ENCODE measurements at places on chromosomes 13 and 19. TPM values are rescaled to one million over a fixed set of nuclear protein-coding genes. Genes with fewer than 3 reads are reported as not detected.

Gene MPV17L2
- 6.5 TPM for total RNA-seq

- no peaks in the 10 kb centered on the region for H3K36me3 ChIP-seq
- no peak overlapping the region for H3K27ac ChIP-seq
- H3K4me3 ChIP-seq: peak overlapping the region; percentile 29
- no peaks in the 10 kb centered on the region for H3K27me3 ChIP-seq
- DNase-seq: peak; percentile 45
Observed at GRCh38 chr19:36009220-36009619, 607 bp upstream of the SYNE4 start.

DNA sequence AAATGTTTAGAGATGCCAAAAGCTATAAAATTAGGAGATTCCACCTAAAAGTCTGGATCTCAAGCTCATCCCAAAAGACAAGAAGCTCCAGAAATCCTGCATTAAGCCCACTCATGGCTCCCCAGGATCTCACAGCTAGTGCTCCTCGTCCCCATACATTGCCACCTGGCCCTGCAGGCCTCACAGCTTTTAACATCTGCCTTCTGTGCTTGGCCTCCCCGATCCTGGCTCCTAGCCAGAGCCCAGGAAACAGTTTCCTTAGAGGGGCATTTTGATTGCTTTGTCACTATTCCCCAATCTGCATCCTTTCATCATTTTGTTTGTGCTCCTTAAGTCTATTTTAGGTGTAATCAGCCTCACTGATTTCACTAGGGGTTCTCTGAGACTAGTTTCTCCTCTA is 14.5 kb upstream of the DCT start:
- DNase-seq: no peak
- H3K27me3 ChIP-seq: no peaks in the 10 kb centered on the region
- no peaks in the 10 kb centered on the region for H3K36me3 ChIP-seq
- no peak overlapping the region for H3K4me3 ChIP-seq

DNA sequence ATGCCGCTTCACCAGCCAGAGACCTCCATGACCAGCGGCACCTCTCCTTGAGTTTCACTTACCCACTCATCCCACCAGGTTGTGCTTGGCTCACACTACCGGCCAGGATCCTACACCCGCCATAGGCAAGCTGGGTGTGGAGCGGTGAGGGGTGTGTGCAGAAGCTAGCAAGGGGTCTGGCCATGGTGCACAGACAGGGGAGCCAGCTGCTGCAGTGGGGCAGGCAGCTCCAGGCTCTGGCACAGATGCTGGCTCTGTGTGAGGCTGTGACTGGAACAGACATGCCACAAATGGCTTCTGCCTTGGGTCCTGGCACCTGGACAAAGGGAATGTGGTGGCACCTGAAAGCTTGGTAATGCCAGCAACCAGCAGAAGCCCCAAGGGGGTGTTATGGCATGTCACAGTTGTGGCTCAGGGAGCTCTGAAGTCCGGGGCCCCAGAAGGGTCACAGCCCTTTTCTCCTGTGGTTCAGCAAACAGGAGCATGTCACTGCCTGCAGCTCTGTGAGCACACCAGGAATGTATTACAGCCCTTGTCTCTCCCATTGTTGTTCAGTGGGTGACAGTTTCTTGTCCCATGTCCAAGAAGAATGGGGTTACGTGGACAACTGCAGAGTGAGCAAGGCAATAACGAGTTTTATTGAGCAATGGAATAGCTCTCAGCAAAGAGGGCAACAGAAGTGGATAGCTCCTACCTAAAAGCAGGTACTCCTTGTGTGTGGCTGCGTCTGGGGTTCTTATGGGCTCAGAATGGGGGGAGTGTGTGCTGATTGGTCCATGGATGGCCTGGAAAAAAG is 2791.0 kb upstream of the PCDH20 start:
- no peaks in the 10 kb centered on the region for H3K4me1 ChIP-seq
- H3K4me3 ChIP-seq: no peak overlapping the region
- DNase-seq: no peak
- H3K27me3 ChIP-seq: no peaks in the 10 kb centered on the region

Gene LRRC4B
- not detected for total RNA-seq

Gene NOVA2
- not detected for total RNA-seq

Gene URAD
- not detected for total RNA-seq

DNA sequence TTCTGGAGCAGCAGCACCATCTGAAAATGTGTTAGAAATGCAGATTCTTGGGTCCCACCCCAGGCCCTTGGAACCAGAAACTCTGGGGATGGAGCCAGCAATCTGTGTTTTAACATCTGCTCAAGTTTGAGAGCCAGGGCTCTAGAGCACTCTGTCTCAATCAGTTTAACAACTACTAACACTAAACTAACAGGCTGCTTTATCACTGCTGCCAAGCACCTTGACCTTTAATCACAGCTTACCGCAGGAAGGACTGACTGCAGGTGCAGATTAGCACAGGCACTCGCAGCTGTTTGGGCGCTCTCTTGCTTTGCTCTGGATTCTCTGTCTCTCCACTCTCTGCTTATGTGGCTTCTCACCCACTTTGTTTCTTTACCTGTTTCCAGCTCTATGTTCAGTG is 163.5 kb downstream of the MTUS2 start:
- DNase-seq: no peak
- no peaks in the 10 kb centered on the region for H3K4me1 ChIP-seq
- H3K27me3 ChIP-seq: no peaks in the 10 kb centered on the region

Gene MIDN
- 98.5 TPM for total RNA-seq

Data from B cell (primary cell).